NAMALWA (cell line): ENCODE measurements at places on chromosomes 3 and 15.

- DNase-seq, result peak; percentile 24
Measured at GRCh38 chr15:85047271-85047948, 65.8 kb downstream of the PDE8A start.

DNA sequence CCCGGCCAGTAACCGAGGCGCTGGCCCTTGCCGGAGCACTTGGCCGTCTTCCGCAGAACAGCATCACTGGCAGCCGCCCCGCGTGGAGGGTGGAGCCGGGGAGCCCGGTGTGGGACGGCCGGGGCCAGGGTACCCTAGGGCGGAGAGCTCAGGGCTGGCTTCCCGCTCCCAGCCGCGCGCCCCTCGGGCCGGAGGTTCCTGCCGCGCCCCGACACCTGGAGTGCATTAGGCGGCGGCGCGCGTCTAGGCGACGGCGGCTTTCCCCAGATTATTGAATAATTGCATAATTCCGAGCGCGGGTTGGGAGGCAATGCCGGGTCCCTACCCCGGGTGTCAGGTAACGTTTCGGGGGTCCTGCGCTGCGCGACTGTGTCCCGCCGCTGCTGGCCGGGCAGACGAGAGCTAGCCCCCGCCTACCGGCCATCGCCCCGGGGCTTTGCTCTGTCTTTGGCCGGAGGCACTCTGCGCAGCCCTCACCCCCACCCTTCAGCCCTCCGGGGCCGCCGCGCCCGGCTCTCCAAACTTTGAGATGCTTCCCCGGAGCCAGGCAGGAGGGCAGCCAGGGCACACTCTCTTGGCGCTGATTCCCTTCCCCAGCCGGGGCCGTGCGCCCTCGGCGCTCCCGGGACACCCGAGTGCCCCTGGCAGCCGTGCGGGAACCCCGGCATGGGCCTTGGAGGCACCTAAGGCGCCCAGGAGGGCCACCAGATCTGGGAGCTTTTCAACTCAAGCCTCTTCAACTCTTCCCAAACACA, 749 bp downstream of the ITGA11 start:
- no peak for DNase-seq

DNA sequence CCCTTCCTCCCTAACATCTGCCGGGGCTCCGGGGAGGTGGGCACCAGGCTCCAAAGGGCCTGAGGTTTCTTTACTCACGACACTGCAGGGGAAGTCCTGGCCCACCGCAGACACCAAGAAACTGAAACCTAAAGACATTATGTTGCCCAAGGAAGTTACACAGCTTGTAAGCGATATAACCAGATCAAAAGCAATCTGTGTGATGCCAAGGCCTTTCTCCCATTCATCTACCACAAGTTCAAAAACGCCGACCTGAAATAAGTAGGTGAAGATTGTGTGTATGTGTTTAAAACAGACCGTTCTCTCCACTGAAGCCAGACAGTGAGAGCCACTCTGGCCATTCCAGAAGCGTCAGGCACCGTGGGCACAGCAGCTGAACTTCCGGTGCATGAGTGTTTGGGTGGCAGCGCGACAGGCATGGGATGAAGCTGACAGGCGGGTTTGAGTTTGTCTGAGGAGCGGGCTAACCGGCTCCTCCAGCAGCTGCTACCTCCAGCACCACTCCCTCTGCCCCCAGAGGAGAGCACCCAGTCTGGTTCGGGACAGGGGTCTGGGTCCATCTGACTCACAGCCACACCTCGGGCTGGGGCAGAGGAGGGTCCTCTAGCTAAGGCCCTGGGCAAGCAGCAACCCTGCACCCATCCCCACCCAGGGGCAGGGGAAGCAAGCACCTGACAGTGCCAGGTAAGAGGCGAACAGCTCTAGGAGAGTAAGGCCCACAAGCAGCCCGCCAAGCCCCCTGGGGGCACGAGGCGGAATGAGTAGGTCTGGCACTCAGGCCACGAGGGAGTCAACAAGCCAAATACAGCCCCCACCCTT, 1.3 kb downstream of the TNK2 start:
- DNase-seq, result peak; percentile 89

DNA sequence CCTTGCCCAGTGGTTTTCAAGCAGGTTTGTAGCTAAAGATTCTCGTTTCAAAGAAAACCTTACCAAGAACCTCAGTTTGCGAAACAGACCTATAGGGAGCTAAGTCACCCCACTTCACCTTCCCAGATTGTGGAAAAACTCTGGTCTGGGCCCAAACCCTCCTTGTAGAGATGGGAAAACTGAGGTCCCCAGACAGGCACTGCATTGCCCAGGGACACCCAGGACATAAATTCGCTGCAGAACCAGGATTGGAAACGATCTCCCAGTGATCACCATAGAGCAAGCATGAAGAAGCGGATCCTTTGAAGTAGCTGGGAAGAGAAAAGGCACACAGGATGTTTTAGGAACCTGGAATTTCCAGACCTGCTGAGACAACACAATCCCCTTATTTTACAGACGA, 85.6 kb upstream of the PIAS1 start:
- no peak for DNase-seq

DNA sequence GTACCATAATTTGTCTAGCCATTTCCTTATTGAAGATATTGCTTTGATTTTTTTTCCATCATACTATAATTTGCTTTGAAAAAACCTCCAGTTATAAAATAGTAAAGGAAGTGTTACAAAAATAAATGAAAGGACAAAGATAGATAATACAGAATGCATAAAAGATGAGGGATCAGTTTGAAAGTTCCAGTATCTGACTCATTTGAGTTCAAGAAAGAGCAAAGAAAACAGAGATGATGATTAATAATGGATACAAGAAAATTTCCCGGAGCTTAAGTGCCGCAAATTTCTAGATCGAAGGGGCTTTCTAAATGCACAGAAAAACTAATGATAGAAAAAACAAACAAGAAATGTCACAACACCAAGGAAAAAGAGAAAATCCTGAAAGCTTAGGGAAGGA, 4.3 kb downstream of the WDR48 start:
- DNase-seq, result no peak

GRCh38 chr3:46663591-46664135, 29.8 kb downstream of the ALS2CL start:
- no peak for DNase-seq

DNA sequence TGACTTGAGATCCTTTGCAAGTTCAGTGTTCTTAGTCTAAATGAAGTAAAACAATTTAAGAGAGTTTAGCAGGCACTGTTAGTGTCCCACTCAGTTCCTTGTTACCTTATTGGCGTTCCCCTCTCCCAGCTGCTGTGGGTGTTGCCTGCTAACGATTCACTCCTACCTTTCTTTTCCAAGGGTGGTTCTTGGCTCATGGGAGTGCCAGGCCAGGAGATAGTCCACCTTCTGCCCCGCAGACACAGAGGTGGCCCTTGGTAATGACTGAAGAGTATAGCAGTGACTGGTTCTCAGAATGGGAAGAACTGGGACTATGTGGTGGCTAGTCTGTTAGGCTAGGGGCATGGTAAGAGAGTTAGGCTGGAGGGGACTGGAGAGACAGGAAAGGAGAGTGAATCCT, 240.4 kb downstream of the EDEM1 start:
- DNase-seq, result no peak

GRCh38 chr15:62469874-62470688, 305.0 kb upstream of the C2CD4B start:
- no peak for DNase-seq

- DNase-seq, result no peak
Measured at GRCh38 chr3:37777835-37778234, 83.8 kb upstream of the CTDSPL start.

DNA sequence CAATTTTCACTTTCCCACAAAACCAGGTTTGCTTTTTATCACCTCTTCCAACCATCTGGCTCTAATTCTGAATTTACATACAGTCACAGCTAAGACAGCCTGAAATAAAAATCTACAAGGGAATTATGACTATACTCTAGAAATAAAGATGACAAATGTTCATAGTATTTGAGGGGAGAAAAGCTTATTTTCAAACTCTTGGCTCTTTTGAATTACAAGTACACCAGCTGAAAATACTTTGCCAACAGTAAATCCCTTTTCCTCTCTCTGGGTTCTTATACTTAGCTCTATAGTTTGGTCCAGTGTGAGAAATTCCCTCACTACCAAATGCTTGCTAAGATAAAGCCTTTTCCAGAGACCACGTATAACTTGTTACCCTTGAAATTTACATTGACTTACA, 1037.9 kb downstream of the ROBO1 start:
- DNase-seq, result no peak

- no peak for DNase-seq
Measured at GRCh38 chr3:16496408-16497222, 16.9 kb downstream of the RFTN1 start.

- no peak for DNase-seq
Measured at GRCh38 chr15:84949043-84949442, 32.6 kb upstream of the PDE8A start.

GRCh38 chr15:71565631-71566160, 244.7 kb upstream of the NR2E3 start:
- no peak for DNase-seq
